ENCODE measurements at places on chromosomes 6 and 20. TPM values are rescaled to one million over a fixed set of nuclear protein-coding genes. Genes with fewer than 3 reads are reported as not detected.

Gene CDH4
- total RNA-seq = 5.5 TPM

Gene DEFB113
- not detected for total RNA-seq

Gene C6orf15
- 2.4 TPM for total RNA-seq

Gene OCSTAMP
- not detected for total RNA-seq

Gene GGTLC1
- total RNA-seq = not detected

Gene NRSN1
- not detected for total RNA-seq

All from A172 (cell line).